ENCODE measurements at places on chromosomes 2 and 18.
A peak's percentile ranks its signal among the peaks of the same experiment; 100 is the strongest.

DNA sequence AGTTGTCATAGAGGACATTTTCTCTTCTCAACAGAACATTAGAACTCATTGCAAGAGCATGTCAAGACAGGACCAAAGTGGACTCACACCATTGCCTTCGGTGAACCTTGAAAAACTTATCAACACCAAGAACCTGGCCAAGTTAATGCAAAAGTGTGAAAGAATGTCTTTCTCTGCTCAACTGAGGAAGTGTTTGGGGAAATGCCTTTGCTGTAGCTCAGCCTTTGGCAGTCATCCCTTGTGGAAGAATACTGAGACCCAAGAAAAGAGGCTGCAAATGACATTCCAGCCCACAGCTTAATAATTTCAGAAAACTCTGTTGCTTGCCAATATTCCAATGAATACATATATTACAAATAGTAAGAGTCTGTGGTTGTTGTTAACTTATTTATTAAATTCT, 728.8 kb upstream of the PIK3C3 start:
- DNase-seq = no peak

DNA sequence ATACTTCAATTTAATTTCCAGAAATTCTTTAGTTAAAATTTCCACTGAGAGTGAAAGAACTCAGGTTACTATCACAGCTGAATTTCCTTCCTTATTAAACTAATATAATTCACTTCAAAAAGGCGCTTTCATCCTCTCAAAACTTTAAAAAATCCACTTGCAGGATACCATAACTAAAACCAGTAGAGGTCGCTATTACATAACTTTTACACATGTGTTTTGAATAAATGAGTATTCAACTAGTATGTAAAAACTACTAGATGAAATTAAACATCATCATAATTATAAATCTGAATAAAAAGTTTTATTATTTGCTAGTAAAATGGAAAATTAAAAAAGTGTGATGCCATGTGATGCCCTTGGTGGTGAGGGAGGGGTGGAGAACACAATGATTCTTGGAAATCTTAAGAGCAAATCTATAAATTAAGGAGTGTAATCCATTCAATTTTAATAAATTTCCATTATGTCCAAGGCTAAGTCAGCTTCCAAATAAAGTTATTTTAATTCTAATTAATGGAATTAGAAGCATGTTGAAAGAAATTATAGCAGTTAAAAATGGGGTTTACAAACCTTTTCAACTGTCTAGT, 61.4 kb downstream of the SOS1 start:
- no peak for DNase-seq

GRCh38 chr18:69956665-69957620, 9.3 kb upstream of the CD226 start:
- no peak for DNase-seq

- DNase-seq = no peak
These were observed 244.1 kb downstream of the LPIN1 start for GRCh38 chr2:11990576-11990975.

GRCh38 chr2:108908713-108909070, 80.3 kb downstream of the EDAR start:
- peak; percentile 9 for DNase-seq

DNA sequence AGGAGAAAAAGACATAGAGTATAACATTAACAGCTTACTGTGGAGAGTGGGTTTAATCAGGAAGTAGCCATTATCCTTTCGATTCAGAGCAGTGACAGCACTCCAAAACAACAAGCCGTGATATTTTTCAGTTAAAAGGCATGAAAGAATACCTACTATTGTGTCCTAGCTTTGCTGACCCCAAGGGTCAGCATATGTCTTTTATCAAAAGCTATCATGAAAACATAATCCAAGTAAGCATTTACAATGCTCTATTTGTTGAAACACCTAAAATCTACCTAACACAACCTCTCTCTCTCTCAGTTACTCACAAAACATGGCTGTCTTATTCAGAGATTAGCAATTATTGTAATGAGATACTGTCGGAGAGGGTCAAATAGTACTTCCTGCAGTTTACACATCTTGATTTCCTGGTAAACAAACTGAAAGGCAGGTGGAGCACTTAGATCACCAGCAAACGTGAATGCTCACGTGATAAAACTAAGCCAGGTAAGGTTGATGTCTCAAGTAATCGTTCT, 100.0 kb downstream of the BAZ2B start:
- no peak for DNase-seq

- no peak for DNase-seq
These were observed at the start of gene CNGA3 for GRCh38 chr2:98346311-98347236. TSS of gene CNGA3 (plus strand) at chr2:98346456. CDS start at chr2:98369976, 23,520 bp downstream.

- peak; percentile 96 for DNase-seq
These were observed 16.2 kb downstream of the ATG16L1 start for GRCh38 chr2:233267516-233268245.

DNA sequence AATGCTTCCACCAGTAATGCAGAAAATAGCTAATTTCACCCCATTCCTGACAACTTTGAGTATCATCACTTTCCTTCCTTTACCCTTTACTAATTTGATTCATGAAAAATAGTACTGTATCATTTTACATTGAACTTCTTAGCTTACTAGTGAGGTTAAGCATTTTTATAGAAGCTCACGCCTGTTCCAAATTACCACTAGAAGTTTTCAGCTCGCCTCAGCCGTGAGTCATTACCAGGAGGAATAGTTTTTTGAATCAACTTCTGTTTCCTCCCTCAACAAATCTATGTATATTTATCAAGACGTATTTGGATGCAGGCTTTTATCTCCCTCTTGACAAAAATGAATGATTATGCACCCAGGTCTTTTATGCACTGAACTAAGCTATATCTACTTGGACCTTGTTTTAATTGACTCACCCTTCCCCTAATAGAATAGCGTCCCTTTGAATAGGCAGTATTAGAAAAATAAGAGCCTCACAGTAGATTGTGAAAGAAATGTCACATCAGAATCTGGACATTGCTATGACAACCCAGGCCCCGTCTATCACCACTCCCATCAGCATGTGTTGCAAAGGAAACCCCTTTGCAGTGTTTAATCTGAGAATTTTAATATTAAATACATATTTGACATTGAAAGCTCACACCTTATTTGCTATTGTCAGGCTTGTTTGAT, 207.4 kb upstream of the NRP2 start:
- no peak for DNase-seq

GRCh38 chr18:79405781-79406575, 10.2 kb downstream of the NFATC1 start:
- peak; percentile 95 for DNase-seq

Data from activated CD8-positive, alpha-beta memory T cell treated with anti-CD3 and anti-CD28 coated beads, Interleukin-2, amount 10 ng/mL, durations not matched to agents 7 days and 5 days (primary cell).